K562 (cell line): ENCODE measurements at places on chromosomes 3 and 15. TPM values are rescaled to one million over a fixed set of nuclear protein-coding genes. Genes with fewer than 3 reads are reported as not detected.

DNA sequence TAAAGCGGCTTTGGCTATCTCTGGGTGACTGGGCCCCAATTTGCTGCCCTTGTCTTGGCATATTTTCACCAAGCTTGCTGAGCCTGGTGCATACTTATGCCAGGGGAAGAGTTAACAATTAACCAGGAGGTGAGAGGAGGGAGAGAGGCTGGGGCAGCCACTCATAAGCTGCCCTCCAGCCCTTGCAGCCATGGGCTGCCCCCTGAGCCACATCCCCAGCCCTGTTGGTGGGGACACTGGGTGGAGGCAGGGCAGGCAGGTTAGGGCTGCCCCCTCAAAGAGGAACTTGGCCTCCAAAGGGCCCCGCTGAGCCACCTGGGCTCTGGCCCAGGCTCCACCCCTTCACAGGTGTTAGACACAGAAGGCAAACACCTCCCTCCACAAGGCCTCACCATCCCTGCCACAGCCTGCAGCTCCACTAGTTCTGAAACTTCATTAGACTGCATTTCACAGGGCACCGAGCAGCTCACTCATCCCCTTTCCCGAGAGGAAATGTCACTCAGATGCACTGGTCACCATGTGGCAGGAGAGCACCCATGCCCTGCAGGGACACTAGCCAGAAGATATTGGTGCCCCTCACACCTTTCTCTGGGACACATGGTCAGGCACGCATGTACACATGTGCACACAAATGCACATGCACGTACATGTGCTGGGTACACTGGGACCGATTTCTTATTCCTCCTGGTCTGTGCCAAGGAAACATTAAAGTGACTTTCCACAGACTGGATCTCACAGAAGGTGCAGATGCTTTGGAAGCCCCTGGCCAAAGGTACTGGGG is 20.2 kb downstream of the AMOTL2 start:
- no peak for DNase-seq

DNA sequence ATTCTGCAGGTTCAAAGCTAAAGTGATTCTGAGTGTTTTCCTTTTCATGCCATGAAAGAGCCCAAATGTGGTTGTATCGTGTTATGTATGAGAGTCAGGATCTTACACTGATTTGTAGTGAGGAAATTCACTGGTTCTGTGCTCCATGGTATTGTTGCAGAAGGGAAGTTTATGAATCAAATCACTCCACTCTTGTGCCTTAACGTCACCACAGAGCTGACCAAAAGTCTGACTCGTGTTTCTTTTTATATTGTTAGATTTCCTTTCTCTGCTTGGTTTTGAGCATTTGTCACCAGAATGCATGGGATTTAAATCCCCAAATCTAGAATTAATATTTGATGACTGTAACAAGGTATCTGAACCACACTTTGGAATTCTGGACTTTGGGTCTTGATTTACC is 29.1 kb upstream of the SLC30A4 start:
- DNase-seq = no peak

DNA sequence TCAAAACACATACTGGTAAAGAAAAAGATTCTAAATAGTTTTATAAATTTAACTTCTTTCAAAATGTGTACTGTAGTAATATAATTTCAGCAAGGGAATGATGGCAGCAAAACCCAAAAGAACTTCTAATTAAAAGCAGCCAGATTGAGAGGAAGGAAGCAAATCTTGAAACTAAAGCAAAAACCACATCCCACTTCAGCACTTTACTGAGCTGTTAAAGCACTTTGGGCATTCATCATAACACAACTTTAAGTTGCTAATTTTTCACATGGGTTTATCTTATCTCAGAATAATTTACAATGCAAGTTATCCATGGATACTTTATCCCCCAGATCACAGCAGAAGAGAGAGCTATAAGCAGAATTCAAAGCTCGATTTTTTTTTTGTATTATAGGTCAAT is 6.0 kb downstream of the RFC4 start:
- no peak for DNase-seq

DNA sequence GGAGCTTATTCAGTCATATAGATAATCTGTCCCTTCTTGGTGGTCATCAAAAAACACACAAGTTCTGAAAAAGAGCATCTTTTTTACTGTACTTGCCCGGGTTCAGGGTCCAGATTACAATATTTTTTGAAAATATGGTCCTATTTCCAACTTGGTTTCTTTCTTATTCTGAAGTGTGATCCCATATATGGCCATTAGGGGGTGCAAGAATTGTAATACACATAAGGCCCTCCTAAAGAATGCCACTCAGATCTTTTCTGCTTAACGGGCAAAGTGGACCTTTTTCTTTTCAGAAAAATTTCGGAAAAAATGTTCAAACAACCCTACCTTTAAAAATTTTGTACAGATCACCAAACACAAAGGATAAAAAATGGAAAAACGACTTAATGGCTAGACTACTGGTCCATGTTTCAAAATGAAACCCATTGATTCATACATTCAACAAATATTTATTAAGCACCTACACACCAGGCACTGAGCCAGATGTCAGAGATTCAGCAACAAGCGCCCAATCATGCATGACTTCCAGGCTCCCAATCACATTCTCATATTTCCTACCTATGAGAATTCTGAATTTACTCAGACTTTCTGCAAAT is 102.0 kb upstream of the MYRIP start:
- peak; percentile 46 for DNase-seq

DNA sequence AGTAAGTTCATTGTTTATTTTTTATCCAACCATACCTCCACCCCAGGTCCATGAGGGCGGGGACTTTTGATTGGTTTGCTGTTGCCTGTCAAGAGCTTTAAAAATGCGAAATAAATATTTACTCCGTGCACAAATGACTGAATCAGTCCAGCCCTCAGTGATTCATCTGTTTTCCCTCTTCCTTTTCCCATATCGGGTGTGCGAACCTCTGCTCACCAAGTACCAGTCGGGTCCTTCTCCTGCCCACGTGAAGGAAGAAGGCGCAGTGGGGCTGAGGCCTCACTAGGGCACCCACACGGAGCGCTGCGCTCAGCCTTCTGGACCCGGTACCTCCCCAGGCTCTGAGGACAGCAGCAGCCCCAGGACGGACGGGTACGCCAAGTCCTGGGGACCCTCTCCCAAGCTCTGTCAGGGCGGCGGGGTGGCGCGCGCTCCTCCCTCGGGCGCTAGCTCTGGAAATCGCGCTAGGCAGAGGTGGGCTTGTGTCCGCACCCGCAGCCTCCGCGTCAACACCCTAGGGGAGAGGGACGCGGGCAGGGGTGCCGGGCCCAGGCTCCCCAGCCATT is 70.5 kb upstream of the EPHB3 start:
- DNase-seq = no peak

DNA sequence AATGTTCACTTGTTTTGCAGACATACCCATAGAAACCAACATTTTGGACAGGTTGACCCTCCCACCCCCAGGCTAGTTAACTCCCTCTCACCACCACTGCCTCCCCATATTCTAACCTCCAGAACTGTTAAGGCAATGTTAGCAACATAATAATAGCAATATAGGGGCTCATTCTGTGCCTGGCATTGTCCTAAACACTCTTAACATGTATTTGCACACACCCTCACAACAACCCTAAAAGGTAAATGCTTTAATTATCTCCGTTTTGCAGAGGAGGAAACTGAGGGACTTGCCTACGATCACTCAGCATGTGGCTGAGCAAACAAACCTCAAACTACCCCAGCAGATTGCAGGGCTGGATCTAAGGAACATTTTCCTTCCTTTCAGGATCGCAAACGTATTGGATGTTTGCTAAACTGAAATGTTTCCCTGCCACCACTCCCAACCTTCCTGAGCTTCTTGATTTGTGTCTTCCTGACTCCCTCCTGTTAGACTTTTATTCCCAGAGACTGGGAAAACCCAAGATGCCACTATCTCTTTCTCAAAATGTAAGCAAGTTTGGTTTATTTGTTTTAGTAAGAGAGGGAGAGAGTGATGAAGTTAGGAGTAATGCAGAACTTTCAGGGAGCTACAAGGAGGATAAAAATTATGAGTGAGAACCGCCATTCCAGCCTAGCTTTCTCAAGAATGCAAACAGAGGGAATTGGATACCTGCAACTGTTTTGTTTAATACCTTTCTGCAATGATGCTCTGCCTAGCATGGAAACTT is 1.3 kb downstream of the SCG5 start:
- no peak for DNase-seq

The LCTL gene
- polyA plus RNA-seq = not detected in 2 replicates

The ALS2CL gene
- polyA plus RNA-seq = 0.05 and 0.09 TPM in 2 replicates

The FSTL1 gene
- polyA plus RNA-seq = 0.09 TPM in 1 of 2 replicates, not detected in the other

The GATM gene
- polyA plus RNA-seq = 0.11 and 1.3 TPM in 2 replicates

The ZBED2 gene
- polyA plus RNA-seq = not detected in 2 replicates
